Stimulated activated CD4-positive, alpha-beta T cell treated with anti-CD3 and anti-CD28 coated beads, TNF-alpha, amount 100 ng/mL, for 1 hour (primary cell): ENCODE measurements at places on chromosomes 6 and 20.

DNA sequence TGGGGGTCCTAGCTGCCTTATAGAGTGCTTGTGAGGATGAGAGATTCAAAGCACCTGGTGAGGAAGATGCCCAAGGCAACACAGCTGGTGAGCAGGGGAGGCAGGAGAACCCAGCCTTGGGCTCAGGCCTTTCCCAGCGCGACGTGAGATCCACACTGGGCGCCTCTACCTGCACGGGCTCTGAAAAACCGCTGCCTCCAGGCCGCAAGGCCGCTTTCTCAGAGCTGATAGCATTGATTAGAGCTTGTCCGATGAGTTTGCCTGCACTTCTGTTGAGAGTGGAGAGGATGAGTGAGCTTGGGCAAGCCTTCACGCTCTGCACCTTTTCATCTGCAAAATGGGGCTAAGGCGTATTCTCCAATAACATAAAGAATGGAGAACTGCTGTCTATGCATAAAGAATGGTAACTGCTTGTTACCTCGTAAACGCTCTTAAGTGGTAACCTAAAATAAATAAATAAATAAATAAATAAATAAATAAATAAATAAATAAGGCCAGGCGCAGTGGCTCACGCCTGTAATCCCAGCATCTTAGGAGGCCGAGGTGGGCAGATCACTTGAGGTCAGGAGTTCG, 916 bp downstream of the PABPC1L start:
- no peak for DNase-seq

- DNase-seq: no peak
Measured at GRCh38 chr20:18717062-18717461, 96.5 kb upstream of the SCP2D1 start.

GRCh38 chr6:145068577-145068976, 666.7 kb downstream of the EPM2A start:
- no peak for DNase-seq

GRCh38 chr6:21033084-21033483, 498.8 kb downstream of the CDKAL1 start:
- DNase-seq: no peak

DNA sequence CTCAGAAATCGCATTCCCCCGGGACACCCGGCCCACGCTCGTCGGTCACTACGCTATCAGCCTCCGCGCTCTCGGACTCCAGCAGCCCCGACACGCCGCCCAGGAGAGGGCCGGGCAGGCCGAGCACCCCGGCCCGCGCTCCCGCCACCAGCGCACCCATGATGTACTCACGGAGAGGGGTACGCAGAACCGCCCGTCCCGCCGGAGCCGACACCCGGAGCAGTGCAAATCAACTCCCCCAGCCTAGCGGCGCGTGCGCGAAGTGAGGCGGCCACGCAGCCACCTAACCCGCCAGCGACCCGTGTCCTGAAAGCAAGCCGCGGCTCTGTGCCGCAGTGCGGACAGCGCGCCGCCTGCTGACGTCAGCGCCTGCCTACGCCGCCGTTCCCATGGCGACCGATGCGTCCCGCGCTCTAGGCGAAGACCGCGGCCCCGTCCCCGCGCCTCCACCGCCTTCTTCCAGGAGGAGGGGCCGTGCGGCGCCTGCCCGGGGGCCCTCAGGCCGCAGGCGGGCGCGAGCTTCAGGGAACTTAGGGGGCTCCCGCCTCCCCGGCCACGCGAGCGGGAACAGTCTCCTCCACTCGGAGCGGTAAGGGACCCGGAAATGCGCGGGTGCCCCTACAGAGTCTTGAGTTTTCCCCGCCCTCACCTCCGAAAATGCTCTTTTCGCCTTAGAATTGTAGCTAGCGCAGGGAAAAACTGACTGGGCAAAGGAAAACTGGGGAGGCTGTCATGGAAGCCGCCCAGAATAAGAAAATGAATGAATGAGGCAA, at the start of gene AHI1:
Gene AHI1 (minus strand): TSS at position 329 of the 773 bp plus-strand sequence. CDS start 5,503 bp downstream, outside the sequence.
- DNase-seq: peak; percentile 85

DNA sequence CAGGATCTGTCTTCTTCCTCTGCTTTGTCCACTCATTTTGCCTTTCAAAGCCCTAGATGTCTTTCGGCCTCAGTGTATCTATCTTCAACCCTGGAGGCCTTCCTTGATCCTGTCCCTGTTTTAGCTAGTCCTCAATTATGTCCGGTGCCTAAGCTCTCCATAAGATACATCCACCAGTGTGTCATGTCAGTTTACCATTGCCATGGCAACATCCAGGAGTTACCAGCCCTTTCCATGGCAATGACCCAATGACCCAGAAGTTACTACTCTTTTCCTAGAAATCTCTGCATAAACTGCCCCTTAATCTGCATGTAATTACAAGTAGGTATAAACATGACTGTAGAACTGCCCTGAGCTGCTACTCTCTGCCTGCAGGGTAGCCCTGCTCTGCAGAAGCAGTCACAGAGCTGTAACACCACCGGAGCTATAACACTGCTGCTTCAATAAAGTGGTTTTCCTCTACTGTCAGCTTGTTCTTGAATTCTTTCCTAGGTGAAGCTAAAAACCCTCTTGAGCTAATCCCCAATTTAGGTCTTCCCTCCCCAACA, 712.1 kb upstream of the AGPAT4 start:
- no peak for DNase-seq

GRCh38 chr6:30322527-30323501, 3.9 kb upstream of the TRIM39 start:
- DNase-seq: no peak

- DNase-seq: no peak
Measured at GRCh38 chr20:19380211-19380610, 167.8 kb downstream of the SLC24A3 start.

DNA sequence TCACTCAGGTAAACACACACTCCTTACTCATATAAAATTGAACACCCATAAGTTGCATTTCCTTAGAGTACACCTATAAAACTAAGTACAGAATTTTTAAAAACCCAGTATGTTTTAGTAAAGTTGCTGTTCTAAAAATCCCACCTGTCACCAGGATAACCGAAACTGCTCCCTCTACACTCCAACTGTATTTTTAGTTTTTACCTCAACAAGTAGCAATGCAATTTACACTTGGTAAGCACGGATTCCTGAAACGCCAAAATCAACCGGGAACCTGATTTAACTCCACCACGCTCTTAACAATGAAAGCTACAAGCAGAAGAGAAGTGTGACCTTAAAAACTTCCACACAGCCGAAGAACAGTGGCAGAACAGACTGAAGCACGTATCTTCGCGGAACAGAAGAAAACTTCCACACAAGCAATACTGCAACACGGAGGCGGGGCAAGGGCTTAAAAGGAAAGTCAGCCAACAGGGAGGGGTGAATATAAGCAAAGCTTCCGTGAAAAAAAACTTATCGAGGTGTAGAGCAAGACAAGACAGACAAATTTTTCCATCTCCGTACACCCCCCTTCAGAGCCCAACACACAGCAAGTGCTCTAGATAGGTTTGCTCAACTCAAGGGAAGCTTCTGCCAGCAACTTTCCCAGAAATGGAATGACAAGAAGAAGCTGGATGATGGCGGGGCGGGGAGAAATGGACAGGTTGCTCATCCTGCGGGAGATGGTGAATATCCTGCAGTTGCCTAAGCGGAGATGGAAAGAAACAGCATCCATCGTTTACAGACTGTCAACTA, 1.4 kb downstream of the STAU1 start:
- peak; percentile 33 for DNase-seq

DNA sequence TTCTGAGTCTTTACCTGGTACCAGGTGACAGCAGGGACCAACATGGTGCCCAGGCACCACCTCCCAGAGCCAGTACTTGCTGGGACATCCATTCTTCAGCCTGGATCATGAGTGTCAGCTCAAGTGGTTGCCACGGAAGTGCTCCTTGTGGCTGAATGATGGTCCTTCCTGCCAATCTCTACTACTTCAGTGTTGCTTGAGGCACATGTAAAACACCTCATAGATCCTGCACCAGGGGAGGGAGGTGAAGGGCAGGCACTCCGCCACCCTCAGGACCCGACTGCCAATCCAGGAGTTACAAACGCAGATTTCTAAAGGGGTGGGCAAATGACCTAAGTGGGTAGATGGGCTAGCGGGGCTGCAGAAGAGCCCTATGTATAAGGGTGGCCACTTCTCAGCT, 226.0 kb downstream of the PREX1 start:
- no peak for DNase-seq

GRCh38 chr6:56143796-56144195, 103.6 kb downstream of the COL21A1 start:
- DNase-seq: no peak

GRCh38 chr6:42372699-42373098, 79.0 kb downstream of the TRERF1 start:
- no peak for DNase-seq

GRCh38 chr20:24668791-24669190, 199.4 kb downstream of the SYNDIG1 start:
- DNase-seq: no peak

GRCh38 chr6:142925575-142926110, 19.3 kb downstream of the HIVEP2 start:
- no peak for DNase-seq

DNA sequence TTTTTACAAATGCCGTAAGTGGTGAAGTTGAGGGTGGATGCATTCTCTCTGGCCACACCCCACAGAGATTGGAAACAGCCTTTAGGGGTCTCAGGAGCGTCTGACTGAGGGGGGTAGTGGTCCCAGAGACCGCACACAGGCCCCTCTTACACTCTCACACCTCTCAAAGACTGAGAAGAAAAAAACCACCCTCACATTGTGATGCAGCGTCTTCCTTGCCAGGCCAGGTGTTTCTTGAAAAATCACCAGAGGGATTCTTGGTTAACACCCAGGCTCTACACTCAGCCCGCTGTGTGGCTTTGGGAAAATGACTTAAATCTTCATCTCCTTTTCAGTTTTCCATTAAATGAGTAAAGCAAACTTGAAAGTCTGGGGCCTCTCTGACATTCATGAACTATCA, 115.8 kb upstream of the SPTLC3 start:
- DNase-seq: no peak

DNA sequence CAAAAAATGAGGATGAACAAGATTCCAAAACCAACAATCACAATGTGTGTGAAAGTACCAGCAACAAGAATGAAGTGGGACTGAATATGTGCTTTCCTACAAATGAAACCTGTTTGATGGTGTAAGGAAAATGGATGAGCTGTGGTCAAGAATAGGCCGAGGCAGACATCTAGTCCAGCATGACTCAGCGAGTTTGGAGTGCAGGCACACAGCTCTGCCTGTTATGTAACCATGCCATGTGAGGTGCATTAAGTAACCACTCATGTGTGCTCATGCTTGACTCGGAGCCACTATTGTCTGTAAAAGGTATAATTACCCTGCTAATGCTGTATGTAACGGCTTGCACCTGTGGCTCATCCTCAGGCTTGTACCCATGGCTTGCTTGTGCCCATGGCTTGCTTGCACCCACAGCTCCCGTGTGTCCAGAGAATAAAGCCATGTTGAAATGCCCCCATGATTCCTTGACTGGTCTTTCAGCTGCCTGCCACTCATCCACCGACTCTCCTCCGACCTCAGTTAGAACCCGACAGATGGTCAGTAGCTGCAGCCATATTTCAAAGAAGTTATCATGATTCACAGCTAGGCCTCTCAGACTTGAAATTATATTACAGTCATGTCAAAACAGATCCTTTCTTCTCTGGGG, 98.7 kb downstream of the BACH2 start:
- DNase-seq: no peak

DNA sequence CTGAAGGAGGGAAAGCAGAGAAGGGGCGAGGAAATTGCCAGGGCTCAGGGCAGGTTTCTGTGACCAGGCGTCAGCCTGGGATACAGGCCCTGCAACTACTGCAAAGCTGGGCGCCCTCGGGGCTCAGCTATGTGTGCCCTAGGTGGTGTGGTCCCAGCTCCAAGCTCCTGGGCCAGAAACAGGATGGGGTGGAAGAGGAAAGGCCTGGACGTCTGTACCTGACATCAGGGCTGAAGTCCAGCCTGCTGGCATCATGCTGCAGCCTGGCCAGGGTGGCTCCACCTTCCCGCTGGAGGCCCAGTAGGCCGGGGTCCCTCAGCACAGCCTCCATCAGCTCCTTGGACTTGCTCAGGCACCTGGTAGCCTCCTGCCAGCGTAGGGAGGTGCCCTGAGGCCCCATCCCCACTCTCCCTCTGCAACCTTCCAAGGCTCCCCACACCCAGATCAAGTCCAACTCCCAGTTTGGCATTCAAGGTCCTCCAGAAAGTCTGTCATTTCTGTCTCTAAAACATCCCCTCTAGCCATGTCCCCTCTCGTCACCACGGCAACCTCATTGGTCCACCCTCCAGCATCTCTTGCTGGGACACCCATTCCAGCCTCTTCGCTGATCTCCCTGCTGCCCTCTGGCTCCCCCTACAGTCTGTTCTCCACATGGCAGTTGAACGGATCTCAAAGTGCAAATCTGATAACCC, 38.2 kb downstream of the KIAA1755 start:
- DNase-seq: no peak

DNA sequence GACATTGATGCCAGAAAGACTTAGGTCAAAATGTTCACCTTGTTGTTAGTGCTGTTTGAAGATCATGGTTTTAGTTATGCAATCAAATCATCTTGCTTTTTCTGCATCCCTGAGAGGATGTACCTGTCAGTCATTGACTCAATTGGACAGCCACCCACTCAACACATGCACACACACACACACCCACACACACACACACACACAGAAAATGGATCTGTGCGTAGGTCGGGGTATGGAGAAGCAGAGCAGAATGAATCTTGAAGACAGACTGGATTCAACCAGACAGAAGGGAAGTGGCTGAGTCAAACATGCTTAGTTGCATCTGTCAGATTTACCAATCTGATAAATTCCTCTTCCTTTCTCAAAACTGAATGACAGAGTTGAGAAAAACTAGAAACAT, 19.1 kb upstream of the ZSCAN23 start:
- no peak for DNase-seq

- DNase-seq: no peak
Measured at GRCh38 chr6:159999240-159999671, 30.4 kb downstream of the IGF2R start.

- no peak for DNase-seq
Measured at GRCh38 chr6:53934023-53934422, 139.2 kb downstream of the LRRC1 start.

GRCh38 chr6:38957426-38957825, 91.2 kb upstream of the GLP1R start:
- DNase-seq: no peak

- no peak for DNase-seq
Measured at GRCh38 chr20:25548613-25549086, 36.7 kb downstream of the NINL start.

- DNase-seq: no peak
Measured at GRCh38 chr6:67633058-67633457, 1002.0 kb upstream of the ADGRB3 start.

DNA sequence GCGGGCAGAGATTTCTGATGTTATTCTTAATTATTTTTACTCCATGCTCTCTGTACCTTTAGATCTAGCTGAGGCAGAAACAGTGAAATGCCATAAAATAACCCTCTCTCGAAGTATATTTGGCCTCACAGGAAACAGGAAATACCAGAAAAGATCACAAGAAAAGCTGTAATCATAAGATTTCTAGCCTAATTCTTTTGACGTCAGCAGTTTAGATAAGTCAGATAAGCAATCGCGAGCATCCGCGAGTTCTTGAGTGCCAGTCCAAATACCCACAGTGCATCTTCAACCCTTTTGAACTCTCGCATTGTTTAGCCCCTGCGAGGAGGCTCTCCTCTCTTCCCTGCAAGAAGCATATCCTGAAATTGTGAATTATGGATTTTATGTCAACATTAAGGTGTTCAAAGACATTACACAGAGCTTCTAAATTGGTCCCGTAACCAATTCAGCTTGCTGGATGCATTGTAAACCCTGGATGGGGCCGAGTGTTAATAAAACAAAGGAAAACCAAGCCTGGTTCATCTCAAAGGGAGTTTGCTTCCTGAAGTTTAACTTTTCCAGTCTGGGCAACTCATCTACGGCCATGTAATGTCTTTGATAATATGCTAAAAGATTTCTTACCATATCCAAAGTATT, 198.9 kb downstream of the MTFR2 start:
- no peak for DNase-seq

GRCh38 chr6:44161997-44162338, 3.3 kb downstream of the CAPN11 start:
- no peak for DNase-seq
